ENCODE measurements at places on chromosomes 4 and X.

- DNase-seq = no peak
Observed at GRCh38 chrX:72676465-72676864, 37.6 kb downstream of the PHKA1 start.

DNA sequence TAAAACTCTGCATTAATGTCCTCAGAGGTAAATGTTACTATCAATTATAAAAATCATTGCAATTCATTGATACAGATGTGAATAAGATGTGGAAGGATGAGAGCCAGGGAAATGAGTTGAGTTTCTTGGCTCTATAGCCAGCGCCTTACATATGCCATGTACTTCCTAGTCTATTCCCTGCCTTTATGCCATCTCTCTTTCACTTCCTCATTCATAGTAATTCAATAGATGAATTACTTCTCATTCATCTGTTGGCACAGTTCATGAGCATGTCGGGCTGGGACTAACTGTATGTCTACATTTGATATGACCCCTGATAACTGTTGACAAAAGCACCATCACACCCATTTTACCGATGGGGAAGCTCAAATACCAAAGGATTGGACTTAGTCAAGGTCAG lies 55.7 kb downstream of the LNX1 start:
- no peak for DNase-seq

DNA sequence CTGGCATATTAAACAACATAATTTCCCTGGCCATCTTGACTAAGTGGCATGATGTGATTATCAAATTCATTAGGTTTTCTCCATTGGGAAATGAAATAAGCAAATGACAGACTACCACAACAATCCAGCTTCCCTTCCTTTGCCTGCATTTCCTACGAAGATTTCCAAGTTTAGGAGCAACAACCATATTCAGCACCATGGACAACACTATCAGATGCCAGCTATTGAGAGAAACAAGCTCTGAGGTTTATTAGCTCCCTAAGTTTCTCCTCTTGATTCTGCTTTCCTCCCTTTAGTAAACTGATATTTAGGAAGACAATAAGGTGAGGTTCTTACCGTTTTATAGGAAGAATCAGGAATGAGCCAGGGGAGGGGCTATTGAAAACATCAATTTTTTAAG lies 36.2 kb downstream of the DCX start:
- DNase-seq = no peak

DNA sequence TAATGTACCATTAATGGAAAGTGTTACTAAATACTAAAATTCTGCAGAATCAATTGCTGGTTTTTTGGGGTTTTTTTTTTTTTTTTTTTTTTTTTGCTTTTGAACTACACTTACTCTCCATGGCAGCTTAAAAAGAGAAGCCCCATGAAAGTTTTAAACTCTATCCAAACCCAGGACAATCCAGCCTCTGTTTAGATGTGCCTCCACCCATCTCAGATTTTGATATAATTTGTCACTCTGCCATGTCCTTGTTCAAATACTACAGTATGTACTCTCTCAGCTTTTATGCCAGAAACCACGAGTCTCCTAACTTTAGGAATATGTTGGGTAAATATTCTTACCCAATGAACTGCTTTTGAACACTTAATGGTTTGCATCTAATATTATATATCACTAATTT lies 84.2 kb downstream of the COL25A1 start:
- DNase-seq = no peak

- DNase-seq = no peak
Observed at GRCh38 chrX:113260474-113260873, 419.8 kb upstream of the AMOT start.

DNA sequence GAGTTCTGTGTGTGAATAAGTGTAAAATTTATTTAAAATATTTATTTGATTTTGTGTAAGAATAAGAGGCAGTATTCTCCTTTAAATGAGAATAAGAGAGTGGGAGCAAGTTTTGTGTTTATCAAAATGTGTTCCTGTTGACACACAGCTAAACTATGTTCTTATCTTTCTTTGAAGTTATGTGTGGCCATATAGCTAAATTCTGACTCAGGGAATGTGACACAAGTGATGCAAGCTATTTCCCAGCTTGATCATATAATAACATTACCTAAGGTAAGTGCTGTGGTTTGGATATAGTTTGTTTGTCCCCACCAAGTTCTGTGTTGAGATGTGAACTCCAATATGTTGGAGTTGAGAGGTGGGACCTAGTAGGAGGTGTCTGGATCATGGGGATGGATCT lies 740.0 kb upstream of the IGFBP7 start:
- DNase-seq = no peak

DNA sequence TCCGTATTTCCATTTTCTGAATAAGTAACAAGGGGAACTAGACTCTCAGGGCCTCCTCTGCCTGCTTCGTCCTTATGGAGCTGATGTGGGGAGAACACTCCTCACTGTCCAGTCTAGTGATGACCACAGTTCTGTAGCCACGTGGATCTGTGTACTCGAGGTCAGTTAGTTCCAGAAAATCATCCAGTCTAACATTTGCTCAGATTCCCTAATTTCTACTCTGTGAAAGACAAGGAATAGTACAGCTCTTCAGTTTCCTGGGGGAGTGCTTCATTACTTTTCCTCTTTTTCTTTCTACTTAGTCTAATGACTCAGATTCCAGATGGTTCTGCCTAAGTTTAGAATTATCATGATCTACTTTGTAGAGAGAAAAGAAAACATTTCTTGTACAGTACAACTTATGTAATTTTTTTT lies 82.6 kb downstream of the SORBS2 start:
- no peak for DNase-seq

DNA sequence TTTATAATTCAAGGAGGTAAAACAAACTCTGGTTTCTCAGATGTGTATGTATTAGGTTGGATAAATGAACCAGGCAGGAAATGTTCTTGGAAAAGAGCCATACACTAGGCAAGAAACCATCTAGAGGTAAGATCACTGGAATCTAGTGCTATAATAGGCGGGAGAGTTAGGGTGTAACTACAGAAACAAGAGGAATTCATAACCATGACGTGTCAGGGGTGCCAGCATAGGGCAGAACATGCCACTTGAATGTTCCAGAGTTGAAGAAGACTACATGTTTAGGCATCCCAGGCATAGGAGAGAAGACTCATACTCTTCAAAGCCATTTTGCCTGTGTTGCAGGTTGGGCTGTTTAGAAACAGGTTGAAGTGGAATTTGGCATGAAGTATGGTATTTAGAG lies 198.7 kb downstream of the CCNG2 start:
- no peak for DNase-seq

- no peak for DNase-seq
Observed at GRCh38 chrX:154323537-154323936, 27.9 kb downstream of the TKTL1 start.

- no peak for DNase-seq
Observed at GRCh38 chr4:30605616-30606190, 114.5 kb upstream of the PCDH7 start.

DNA sequence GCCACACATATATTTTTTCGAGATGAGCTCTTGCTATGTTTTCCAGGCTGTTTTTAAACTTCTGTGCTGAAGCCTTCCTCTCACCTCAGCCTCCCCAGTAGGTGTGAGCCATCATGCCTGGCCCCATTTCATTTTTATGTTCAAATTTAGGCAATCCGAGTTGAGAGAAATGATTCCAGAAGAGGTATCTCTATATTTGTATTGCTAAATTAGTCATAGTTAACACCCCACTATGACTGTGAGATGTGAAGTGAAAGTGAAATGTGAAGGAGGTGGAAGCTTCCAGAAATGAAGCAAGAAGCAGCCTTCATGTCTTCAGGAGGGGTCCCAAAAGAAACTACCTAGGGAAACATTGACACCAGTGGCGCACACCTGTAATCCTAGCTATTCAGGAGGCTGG lies 17.7 kb downstream of the APELA start:
- no peak for DNase-seq

DNA sequence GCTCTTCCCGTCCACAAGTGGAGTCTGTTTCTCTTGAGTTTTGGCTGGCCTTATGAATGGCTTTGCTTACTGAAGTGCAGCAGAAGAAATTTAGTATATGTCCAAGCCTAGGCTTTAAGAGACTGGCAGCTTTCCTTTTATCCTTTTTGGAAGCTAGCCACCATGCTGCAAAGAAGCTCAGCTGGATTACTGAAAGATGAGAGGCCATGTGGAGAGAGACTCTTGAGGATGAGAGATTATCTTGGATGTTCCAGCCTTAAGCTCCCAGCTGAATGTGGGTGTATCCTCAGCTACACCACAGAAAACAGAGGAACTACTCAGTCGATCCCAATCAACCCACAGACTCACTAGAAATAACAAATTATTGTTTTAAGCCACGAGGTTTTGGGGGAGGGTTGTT lies 12.5 kb downstream of the CCNG2 start:
- no peak for DNase-seq

DNA sequence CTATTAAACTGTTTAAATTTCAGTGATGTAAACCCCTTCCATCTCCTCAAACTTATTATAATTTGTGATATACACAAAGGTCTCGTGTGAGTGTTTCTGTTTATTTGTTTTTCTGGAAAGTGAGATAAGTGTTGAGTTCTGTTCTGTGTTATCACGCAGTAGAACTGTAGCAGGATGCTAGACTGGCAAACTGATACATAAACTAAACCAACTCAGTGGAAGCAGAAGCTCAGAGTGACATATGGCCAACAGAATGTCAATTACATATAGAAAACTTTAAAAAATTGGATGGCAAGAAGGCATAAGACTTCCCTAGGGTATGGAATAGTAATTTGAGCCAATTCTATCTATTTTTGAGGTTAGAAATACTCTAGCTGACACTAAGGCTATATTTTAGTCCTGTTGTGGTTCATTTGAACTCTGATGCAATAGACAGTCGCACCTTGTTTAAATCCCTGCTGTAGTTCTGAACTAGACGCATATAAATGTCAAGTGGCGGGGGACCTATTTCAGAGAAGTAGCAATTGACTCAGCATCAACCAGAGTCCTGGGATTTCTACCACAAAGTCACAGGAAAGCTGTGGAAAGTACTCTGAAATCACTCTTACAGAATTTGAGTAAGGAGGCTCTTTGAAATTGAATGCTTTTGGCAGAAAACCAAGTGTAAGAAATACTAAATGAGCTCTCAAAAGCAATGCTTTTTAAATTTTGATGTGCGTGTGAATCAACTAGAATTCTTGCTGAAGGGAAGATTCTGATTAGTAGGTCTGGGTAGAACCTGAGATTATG lies 294.4 kb downstream of the INPP4B start:
- DNase-seq = no peak

- peak; percentile 31 for DNase-seq
Observed at GRCh38 chrX:9677098-9677739, 88.4 kb downstream of the GPR143 start.

DNA sequence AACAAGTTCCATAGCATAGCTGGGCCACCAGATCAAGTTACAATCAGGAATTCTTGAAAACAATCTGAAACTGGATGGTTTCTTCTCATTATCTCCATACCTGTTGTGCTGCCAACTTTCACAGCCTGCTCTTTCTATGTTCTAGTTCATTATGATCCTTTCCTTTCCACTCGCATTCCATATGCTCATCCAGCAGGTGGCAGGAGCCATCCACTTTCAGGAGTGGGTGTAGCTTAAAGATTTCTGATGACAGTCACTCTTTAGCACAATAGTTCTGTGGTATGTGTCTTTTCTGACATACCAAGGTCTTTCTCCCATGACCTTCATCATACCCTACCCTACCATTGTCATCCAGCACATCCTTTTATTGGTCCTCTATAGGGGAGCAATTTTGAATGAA lies 46.4 kb downstream of the PAGE2 start:
- peak; percentile 23 for DNase-seq

GRCh38 chr4:113725963-113726362 lies 35.6 kb downstream of the CAMK2D start:
- DNase-seq = no peak

- no peak for DNase-seq
Observed at GRCh38 chr4:79164907-79165610, 160.8 kb downstream of the NAA11 start.

DNA sequence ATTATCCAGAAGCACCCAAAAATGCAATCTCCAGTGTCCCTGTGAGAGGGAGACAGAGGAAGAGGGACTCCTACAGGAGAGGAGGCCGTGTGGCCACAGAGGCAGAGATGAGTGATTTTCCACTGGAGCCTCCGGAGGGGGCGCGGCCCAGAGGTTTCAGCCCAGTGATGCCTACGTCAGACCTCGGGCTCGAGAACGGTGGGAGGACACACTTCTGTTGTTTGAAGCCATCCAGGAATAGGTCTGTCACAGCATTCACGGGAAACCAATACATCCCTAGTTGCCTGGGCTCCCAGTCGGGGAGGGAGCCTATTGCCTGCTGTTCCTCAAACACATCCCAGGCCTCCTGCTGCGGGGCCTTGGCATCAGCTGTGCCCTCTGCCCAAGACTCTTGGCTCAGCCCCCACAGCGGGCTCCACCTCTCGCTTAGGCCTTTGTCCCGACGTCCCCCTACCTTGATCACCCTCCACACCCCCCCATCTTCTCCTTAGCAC lies 39.2 kb upstream of the HMX1 start:
- DNase-seq = no peak

- DNase-seq = no peak
Observed at GRCh38 chr4:59904331-59904730, 1295.8 kb upstream of the ADGRL3 start.
